Liver (tissue), 10 donors: ENCODE measurements at places on chromosomes 4 and X. TPM values are rescaled to one million over a fixed set of nuclear protein-coding genes. Genes with fewer than 3 reads are reported as not detected.

DNA sequence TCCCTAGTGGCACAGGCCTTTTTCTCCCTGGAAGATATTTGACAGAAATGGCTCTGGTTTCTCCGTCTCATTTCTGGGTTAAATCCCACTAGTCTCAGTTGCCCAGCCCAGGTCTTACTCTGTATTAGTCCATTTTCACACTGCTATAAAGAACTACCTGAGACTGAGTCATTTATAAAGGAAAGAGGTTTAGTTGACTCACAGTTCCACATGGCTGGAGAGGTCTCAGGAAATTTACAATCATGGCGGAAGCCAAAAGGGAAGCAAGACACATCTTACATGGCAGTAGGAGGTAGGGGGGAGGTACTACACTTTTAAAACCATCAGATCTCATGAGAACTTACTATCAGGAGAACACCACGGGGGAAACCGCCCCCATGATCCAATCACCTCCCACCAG is 81.9 kb downstream of the FHDC1 start:
- no peaks in the 10 kb centered on the region for H3K36me3 ChIP-seq
- DNase-seq: peak; percentile 24

DNA sequence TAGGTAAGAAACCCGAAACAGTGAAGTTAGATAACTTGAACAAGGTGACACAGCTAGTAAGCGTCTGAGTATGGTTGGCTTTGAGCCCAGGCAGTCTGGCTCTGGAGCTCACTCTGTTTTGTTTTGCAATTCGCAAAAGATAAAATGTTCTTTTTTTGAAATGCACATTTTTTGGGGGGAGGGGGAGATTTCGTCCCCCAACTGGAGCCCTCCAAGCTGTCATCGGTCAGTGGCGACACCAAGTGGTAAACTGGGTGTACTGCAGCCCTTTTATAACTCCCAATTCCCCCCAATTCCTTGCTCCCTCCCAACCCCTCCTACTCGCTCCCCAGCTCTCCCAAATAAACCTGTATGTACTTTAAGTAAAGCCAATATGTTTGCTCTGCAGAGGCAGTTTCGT is 2.8 kb upstream of the CLCN5 start:
- no peaks in the 10 kb centered on the region for H3K27me3 ChIP-seq

- H3K4me1 ChIP-seq: no peaks in the 10 kb centered on the region
- H3K27me3 ChIP-seq: no peaks in the 10 kb centered on the region
- H3K27ac ChIP-seq: no peak overlapping the region
- no peak overlapping the region for H3K4me3 ChIP-seq
- DNase-seq: no peak
Measured at GRCh38 chr4:184177271-184177670, 40.4 kb downstream of the ENPP6 start.

GRCh38 chrX:40266490-40267333 is 169.0 kb upstream of the BCOR start:
- no peaks in the 10 kb centered on the region for H3K27me3 ChIP-seq
- H3K4me1 ChIP-seq: peaks cover 2% of the 10 kb centered on the region
- peak overlapping the region; percentile 63 for H3K27ac ChIP-seq
- peak; percentile 66 for DNase-seq
- H3K36me3 ChIP-seq: no peaks in the 10 kb centered on the region

- H3K4me3 ChIP-seq: no peak overlapping the region
- no peaks in the 10 kb centered on the region for H3K27me3 ChIP-seq
- DNase-seq: no peak
- no peak overlapping the region for H3K27ac ChIP-seq
Measured at GRCh38 chr4:47510506-47511143, 25.6 kb downstream of the ATP10D start.

DNA sequence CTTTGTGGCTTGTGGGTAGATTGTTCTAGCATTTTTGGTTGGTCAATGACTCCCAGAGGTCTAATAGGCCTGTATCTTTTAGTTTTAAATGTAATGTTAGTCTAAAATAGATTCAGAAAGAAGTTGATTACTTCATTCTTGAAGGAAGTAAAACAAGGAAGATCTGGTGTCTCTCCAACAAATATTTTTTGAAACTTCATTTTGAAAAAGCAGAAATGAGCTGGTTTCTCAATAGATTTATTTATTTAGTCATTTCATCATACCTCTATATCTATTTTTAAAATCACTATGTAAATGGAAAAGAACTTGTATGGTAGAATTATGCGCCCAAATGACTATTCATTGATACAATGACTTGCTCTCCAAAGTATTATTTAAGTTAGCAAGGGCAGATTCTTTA is 7.2 kb downstream of the HTR2C start:
- peaks cover 2% of the 10 kb centered on the region for H3K27me3 ChIP-seq
- no peak overlapping the region for H3K4me3 ChIP-seq
- H3K27ac ChIP-seq: no peak overlapping the region
- no peak for DNase-seq
- H3K4me1 ChIP-seq: no peaks in the 10 kb centered on the region

DNA sequence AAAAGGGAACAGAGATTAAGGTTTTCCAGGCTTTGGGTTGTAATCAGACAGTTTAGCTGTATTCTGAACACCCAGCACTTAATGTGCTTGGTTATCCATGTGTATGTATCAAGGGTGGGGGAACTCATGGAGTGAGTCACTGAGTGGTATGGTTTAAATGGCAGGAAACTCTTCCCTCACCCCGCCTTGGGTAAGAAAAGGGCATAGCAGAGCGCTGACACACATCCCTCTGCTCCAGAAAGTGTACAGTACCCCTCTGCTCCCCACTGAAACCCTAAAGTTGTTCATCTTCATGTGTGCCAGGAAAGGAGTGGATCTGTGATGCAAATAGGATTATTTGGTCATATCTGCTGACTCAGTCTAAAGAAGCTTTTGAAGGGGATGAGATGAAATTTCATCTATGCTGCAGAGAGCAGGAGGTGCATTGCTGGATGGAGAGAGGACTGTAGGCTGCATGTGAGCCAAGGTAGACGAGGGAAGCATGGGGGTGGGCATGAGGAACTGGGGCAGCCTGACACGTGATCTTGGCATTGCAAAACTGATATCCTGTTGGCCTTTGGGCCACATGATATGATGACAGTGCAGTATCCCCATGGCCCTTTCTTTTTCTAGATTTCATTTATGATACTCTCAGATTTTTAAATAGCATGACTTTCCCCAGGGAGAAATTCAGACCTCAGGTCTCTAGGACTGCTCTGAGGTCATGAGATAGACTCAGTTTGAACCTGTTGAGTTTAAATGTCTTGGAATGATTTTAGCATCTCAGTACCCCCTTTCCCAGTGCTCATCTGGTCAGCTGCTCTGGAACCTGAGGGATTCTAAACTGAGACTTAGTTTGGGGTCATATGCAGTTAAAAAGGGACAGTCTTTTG is 84.8 kb downstream of the TMEM164 start:
- DNase-seq: no peak
- no peaks in the 10 kb centered on the region for H3K36me3 ChIP-seq
- H3K4me1 ChIP-seq: no peaks in the 10 kb centered on the region
- no peak overlapping the region for H3K4me3 ChIP-seq

- H3K4me1 ChIP-seq: no peaks in the 10 kb centered on the region
- H3K27ac ChIP-seq: no peak overlapping the region
- no peaks in the 10 kb centered on the region for H3K36me3 ChIP-seq
- no peak overlapping the region for H3K4me3 ChIP-seq
Measured at GRCh38 chr4:6395466-6396228, 76.8 kb downstream of the PPP2R2C start.

GRCh38 chr4:38666766-38667084 is 2.7 kb downstream of the KLF3 start:
- peak overlapping the region; percentile 99 for H3K27ac ChIP-seq
- no peak for DNase-seq
- no peaks in the 10 kb centered on the region for H3K36me3 ChIP-seq
- H3K27me3 ChIP-seq: no peaks in the 10 kb centered on the region
- H3K4me1 ChIP-seq: peaks cover 48% of the 10 kb centered on the region

DNA sequence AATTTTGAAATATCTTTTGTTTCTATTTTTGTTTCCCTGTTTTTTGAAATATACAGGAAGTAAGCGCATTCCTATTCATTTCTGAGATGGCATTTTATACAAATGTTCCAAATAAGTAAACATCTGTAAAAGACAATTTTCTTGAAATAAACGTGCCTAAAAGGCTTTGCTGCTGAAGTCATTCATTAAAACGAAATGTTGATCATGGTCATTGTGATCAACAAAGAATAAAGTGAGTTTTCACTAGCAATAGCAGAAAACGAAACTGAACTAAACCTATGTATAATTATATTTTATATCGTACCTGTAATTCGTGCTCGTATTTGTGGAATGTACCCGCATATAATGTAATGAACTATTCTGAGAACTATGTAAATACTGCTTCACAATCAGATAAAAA is 221.2 kb downstream of the MGST2 start:
- H3K27me3 ChIP-seq: no peaks in the 10 kb centered on the region
- no peaks in the 10 kb centered on the region for H3K36me3 ChIP-seq
- no peak for DNase-seq
- H3K4me1 ChIP-seq: peaks cover 5% of the 10 kb centered on the region
- peak overlapping the region; percentile 52 for H3K27ac ChIP-seq
- H3K4me3 ChIP-seq: peak overlapping the region; percentile 60

- DNase-seq: no peak
- H3K27ac ChIP-seq: no peak overlapping the region
- no peaks in the 10 kb centered on the region for H3K27me3 ChIP-seq
- no peaks in the 10 kb centered on the region for H3K4me1 ChIP-seq
- no peaks in the 10 kb centered on the region for H3K36me3 ChIP-seq
- no peak overlapping the region for H3K4me3 ChIP-seq
Measured at GRCh38 chr4:42497142-42497910, 100.0 kb downstream of the SHISA3 start.

GRCh38 chr4:40453912-40454311 is 118.8 kb downstream of the CHRNA9 start:
- H3K4me1 ChIP-seq: peaks cover 68% of the 10 kb centered on the region
- no peak for DNase-seq
- H3K27ac ChIP-seq: peak overlapping the region; percentile 51
- no peaks in the 10 kb centered on the region for H3K27me3 ChIP-seq

GRCh38 chrX:20715176-20715575 is 448.5 kb upstream of the RPS6KA3 start:
- H3K27ac ChIP-seq: no peak overlapping the region
- no peaks in the 10 kb centered on the region for H3K4me1 ChIP-seq
- H3K4me3 ChIP-seq: no peak overlapping the region
- no peak for DNase-seq
- H3K36me3 ChIP-seq: no peaks in the 10 kb centered on the region

- no peak overlapping the region for H3K27ac ChIP-seq
- DNase-seq: no peak
- no peaks in the 10 kb centered on the region for H3K27me3 ChIP-seq
- peaks cover 26% of the 10 kb centered on the region for H3K36me3 ChIP-seq
- peaks cover 11% of the 10 kb centered on the region for H3K4me1 ChIP-seq
Measured at GRCh38 chrX:48908600-48908999, 2.8 kb downstream of the SLC35A2 start.

DNA sequence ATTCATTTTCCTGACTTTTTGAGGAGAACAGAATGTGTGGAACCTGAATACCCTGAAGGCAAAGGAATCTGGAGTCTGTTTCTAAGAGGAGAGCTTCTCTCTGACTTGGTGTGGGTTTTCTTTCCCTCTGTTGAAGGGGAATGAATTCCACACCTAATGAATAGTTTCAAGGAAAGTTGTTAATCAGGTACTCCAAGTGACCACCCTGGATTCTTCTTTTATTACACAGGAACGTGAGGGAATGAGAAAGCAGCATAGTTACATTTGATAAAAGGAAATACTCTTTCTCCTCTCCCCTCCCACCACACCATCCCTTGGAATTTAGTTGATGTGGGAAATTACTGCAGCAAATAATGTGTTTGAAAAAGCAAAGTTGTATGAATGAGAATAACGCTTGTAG is 29.7 kb downstream of the SLIT2 start:
- no peaks in the 10 kb centered on the region for H3K36me3 ChIP-seq
- no peaks in the 10 kb centered on the region for H3K27me3 ChIP-seq
- no peak overlapping the region for H3K27ac ChIP-seq
- no peak for DNase-seq

GRCh38 chr4:168432419-168433146 is 47.7 kb downstream of the DDX60L start:
- H3K4me3 ChIP-seq: no peak overlapping the region
- H3K36me3 ChIP-seq: peaks cover 15% of the 10 kb centered on the region
- H3K27ac ChIP-seq: no peak overlapping the region
- H3K4me1 ChIP-seq: no peaks in the 10 kb centered on the region
- no peak for DNase-seq
- H3K27me3 ChIP-seq: no peaks in the 10 kb centered on the region

DNA sequence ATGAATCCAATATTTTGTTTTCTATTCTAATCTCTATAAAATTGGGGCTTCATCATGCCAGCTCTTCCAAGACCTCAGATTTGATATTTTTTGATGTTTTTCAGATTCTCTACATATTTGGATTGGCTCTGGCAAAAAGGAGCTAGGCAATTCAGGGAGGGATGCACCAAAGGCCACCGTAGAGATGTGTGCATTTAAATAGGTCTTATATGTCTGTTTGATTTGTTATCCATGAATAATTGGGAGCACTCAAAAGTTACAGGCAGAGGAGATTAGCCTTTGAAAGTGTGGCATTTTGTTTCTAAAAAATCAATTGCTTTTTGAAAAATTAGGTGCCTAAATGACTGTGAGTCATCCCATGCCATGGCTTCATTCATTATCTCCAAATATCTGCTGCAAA is 147.1 kb upstream of the RPS6KA6 start:
- no peaks in the 10 kb centered on the region for H3K36me3 ChIP-seq
- H3K27me3 ChIP-seq: no peaks in the 10 kb centered on the region
- no peak overlapping the region for H3K4me3 ChIP-seq
- no peaks in the 10 kb centered on the region for H3K4me1 ChIP-seq
- H3K27ac ChIP-seq: no peak overlapping the region
- DNase-seq: no peak

- H3K4me3 ChIP-seq: no peak within 1 kb of the TSS
- no peaks in the 10 kb centered on the region for H3K27me3 ChIP-seq
- H3K4me1 ChIP-seq: no peaks in the 10 kb centered on the region
- no peak within 1 kb of the TSS for H3K27ac ChIP-seq
- DNase-seq: no peak
Measured at GRCh38 chrX:103776546-103776945, at the start of gene PLP1. Gene PLP1, plus strand, starts transcription at chrX:103776840. Its CDS starts 156 bp downstream, at chrX:103776996.

GRCh38 chr4:31106419-31106818 is 386.2 kb downstream of the PCDH7 start:
- H3K4me3 ChIP-seq: no peak overlapping the region
- no peak overlapping the region for H3K27ac ChIP-seq
- no peaks in the 10 kb centered on the region for H3K4me1 ChIP-seq
- H3K36me3 ChIP-seq: no peaks in the 10 kb centered on the region

The ZNF732 gene
- 0.89 TPM for total RNA-seq

The TEX13D gene
- total RNA-seq: not detected

The EDNRA gene
- total RNA-seq: 1.5 TPM

The GRPEL1 gene
- 9.8 TPM for total RNA-seq

The APBB2 gene
- 31.5 TPM for total RNA-seq

The NUDT10 gene
- total RNA-seq: 1.4 TPM

The FAM47E gene
- total RNA-seq: 1.3 TPM

The ADH1A gene
- 493 TPM for total RNA-seq

The GALNTL6 gene
- total RNA-seq: 0.08 TPM

The SMIM31 gene
- not detected for total RNA-seq

The BEX1 gene
- 84.0 TPM for total RNA-seq

The CABS1 gene
- total RNA-seq: not detected

The TRAPPC2 gene
- total RNA-seq: 12.3 TPM

The PDGFC gene
- 11.1 TPM for total RNA-seq
